CD14-positive monocyte (primary cell): ENCODE measurements at places on chromosomes 4 and X. TPM values are rescaled to one million over a fixed set of nuclear protein-coding genes. Genes with fewer than 3 reads are reported as not detected.

MAGEC1 gene
- not detected in 2 replicates for polyA plus RNA-seq

GPR173 gene
- not detected for polyA plus RNA-seq

MGAT4D gene
- not detected in 2 replicates for polyA plus RNA-seq

P2RY10 gene
- 0.50 TPM for polyA plus RNA-seq

SSX4 gene
- polyA plus RNA-seq: not detected

GYPE gene
- 0.34 TPM for polyA plus RNA-seq

DNA sequence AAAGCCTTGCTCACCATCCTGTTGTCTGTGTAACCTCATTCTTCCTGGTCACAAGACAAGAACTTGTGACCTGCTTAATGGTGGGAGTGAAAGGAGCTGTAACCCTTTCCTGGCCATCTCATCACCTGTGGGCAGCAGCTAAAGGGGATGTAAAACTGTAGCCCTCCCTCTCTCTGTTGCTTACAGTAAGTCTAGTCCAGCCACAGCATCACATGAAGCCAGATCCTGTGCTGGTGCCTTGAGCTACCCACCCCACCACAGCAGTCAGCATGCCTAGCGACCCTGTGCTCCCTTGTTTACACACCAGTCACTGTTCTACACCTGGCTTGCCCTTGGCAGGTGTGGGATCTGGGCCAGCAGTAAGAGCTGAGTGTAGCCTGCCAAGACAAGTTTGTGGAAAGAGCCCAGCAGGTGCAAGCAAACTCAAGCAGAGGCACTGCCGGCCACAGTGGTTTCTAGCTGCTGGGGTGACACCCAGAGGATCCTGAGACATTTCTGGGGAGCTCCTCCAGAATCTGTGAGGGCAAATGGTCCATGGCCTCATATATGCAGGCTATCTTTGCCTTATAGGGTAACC lies 41.0 kb downstream of the UGT2B28 start:
- DNase-seq: no peak

GRCh38 chr4:128123036-128123435 lies 61.9 kb downstream of the LARP1B start:
- no peak for DNase-seq

DNA sequence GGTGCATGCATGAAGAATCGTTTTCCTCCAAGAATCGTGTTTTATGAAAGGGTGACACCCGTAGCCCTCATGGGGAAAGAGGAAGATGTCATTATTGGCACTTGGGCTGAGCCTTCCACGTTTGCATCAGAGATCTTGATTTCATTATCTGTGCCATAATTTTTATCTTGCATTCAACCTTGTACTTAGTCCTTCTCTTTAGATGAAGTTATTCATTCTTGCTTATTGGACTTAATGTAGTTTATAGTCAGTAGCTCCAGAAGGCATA lies 66.8 kb downstream of the GAB1 start:
- DNase-seq: peak; percentile 5

DNA sequence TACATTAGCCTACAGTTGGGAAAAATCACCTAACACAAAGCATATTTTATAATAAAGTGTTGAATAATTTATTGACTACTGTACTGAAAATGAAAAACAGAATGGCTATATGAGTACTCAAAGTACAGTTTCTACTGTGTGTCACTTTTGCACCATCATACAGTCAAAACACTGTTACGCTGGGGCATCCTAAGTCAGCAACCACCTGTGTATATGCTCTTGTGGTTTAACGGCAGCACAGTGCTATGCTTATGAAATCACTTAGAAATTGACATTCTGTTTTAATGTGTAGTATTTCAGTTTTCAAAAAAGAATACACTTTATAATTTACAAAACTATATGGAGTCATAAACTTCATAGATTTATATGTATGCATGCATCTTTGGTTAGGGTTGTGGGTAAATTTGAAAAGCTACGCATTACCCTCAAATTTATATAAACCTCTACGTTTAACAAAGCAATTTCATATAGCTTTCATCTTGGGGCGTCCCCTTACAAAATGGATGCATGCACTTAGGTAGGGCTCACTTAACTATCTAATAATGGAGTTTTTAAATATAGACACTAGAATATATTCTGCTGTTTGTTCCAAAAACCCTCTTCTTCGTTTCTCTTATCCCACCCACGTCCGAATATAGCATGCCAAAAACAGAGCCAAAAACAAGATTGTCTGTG lies 690 bp upstream of the NEIL3 start:
- DNase-seq: no peak

DNA sequence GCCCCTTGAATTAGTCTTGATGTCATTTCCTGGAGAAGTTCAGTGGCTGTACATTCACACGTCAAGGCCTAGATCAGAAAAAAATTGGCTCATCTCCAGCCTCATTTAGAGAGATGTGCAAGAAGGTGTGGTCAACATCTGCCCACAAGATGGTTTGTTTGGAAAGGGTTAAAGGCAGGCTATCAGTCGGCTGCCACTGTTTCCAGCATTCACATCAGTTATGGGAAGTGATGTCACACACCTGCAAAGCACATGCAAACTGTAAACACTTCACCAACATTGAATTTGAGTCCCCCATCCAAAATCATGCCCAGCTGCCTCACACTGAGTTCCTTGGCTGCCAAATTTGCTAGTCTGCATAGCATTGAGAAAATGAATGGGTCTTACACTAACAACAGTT lies 498.3 kb upstream of the INTU start:
- DNase-seq: no peak

GRCh38 chr4:163070023-163070422 lies 96.7 kb downstream of the NAF1 start:
- no peak for DNase-seq

- DNase-seq: no peak
These were observed 31.9 kb upstream of the FAM9C start for GRCh38 chrX:13076176-13076961.

GRCh38 chr4:17623451-17624001 lies 9.1 kb downstream of the MED28 start:
- no peak for DNase-seq

GRCh38 chrX:24167719-24168472 lies 18.4 kb downstream of the ZFX start:
- no peak for DNase-seq

- DNase-seq: no peak
These were observed 2.7 kb downstream of the HPSE start for GRCh38 chr4:83331956-83332355.
